NCI-H82 (cell line): ENCODE measurements at places on chromosomes 5 and 9.

- DNase-seq, result peak; percentile 77
Measured at GRCh38 chr9:101027236-101027635, 1.3 kb upstream of the PLPPR1 start.

DNA sequence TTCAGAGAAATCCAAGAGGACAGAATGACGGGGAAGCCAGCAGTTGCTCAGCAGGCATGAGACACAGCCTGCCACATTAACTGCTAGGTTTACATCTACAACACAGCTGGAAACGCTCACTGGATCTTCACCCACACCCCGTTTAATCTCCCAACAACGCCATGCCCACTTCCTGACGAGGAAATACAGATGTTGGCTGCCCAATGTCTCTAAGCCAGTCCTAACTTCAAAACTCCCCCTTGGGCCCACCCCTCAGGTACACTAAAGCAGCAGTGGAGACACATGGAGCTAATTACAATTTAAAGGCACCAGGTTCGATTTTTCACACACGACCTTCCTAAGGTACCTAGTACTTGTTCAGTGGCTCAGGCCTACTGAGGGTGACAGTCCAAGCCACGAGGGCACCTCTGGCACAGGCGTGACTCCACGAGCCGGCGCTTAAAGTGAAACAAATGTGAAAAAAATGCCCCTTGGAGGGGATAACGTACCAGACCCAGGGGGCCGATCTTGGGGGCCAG lies 904 bp downstream of the RPL12 start:
- DNase-seq, result peak; percentile 43

- DNase-seq, result no peak
Measured at GRCh38 chr9:136089697-136090045, 5.4 kb downstream of the NACC2 start.

- no peak for DNase-seq
Measured at GRCh38 chr9:129338724-129339430, 160.8 kb upstream of the IER5L start.

DNA sequence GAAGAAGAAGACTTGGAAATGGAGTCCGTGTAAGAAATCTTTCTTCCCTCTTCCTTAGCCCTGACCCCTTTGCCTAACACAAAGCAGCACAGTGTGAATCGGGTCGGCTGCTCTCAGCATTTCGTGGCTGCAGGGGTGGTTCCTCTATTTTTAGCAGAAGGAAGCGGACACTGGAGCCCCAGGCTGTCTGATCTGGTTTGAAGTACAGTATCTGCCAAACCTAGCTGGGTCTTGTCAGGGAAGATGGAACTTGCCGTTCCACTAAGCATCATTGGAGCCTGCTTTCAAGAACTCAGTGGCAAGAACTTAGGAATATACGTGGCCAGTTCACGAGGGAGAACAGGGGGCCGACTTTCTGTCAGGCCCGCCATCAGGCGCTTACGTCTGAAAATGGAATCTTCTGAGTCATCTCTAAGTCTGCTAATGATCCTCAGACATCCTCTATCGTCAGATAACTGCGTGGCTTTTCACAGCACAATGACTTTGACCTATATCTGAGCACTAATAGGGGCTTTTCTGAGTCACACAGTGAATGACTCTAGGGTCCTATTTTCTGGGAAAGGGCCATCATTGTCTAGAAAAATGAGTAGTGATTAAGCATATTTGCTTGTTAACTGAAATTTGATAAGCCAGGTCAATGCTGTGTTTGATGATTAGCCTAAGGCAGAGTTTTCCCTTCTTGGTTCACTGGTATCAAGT lies 43.3 kb upstream of the NCS1 start:
- no peak for DNase-seq

GRCh38 chr5:32869216-32869615 lies 158.1 kb downstream of the NPR3 start:
- no peak for DNase-seq

- no peak for DNase-seq
Measured at GRCh38 chr5:97658116-97658900, 475.3 kb upstream of the RIOK2 start.

DNA sequence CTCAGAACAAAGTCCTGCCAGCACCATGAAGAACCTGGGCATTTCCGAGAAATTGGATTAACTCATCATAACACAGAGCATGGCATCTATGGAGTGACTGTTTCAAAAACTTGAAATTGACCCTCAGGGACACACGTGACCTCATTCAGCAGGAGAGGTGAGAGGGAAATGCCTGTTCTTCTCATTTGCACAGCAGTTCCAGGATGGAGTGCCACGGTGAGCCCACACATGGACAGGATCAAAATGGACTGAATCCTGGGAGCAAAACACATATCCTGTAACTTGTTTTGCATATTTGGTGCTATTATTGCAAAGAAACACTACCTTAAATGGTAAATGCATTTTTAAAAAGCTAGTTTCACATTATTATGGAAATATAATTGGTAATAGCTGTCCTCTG lies 256.1 kb upstream of the IRX2 start:
- no peak for DNase-seq

DNA sequence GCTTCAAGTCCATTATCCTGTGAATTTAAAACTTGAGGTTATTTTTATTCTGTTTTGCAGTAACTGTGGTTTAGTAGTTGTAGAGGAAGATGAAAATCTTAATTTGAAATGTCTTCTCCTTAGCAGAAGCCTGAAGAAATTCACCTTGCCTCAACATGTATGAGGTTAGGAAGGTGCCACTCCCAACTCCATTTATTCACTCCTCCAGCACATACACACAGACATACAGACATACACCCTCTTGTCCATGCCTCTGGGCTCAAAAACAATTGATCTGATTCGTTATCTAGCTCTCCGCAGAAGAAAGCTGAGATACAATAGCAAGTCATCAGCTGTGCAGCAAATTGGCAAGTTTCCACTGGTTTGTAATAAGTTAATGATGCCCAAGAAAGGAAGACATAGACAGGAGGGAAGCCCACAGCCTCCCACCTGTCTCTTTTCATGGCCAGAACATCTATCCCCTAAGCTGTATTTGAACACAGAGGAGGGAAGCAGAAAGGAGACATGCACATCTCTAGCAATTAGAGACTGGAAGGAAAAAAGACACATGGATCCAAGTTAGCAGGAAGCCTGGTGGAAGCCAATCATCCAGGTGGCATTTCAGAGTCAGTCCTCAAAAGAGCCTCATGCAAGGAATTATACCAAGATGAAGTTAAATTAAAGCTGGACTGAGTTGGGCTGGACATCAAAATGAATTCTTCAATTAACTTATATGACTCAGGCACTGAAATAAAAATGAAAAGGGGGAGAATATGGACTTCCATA lies 257.9 kb downstream of the ASTN2 start:
- DNase-seq, result no peak

GRCh38 chr5:132238901-132239500 lies 11.3 kb upstream of the P4HA2 start:
- no peak for DNase-seq

GRCh38 chr5:72519111-72519510 lies 11.9 kb upstream of the ZNF366 start:
- no peak for DNase-seq

GRCh38 chr9:96651626-96652025 lies 3.5 kb downstream of the PRXL2C start:
- DNase-seq, result no peak

GRCh38 chr5:151676719-151677118 lies 10.0 kb downstream of the SPARC start:
- no peak for DNase-seq

DNA sequence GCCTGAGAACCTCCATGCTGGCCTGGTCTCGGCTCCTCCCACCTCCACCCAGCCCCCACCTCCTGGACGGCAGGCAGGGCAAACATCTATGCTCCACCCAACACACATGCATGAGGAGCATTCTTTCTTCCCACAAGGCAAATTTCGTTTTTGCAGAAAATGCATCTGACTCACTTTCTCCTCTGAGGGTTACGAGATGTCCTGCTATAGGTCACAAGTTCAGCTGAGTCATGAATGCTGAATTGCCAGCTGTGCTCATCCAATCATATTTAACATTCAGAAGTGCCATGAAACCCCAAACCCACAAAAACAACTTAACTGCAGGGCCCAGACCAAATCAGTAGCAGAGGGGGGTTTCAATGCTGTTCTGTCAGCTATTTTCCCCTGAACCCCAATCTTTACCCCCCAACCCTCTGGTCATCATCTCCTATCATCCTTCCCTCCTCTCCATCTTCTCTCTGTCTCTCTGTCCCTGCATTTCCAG lies 39.0 kb upstream of the OSMR start:
- DNase-seq, result no peak

DNA sequence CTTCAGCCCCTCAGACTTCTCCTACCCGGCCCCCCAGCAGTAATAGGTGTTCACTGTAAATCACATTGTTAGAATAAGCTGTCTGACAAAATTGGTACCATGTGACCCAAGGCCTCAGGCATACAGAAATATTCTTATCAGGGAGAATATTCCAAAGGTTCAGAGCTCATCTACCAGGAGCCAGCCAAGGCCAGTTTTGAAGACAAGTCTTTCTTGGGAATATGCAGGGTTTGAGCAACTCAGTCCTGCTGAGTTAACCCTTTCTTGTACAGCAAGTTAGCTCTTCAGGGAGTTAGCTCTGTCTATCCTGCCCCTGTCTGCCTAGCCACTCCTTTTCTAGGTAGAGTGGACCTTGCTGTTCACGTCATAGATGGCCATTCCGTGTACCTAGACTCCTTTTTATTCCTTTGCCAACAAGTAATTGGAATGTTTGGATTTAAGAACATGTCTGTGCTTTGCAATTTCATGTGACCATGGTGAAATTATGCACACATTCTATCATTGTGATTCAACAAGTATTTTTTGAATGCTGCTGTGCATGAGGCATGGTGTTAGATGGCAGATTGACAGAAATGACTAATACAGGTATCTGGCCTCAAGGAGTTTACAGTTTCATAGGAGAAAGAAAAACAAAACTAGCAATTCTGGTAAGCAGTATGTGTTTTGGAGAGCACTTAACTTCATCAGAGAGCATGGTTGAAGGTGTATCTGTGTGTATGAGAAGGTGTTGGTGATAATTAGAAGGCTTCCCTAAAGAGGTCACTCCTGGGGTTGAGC lies 22.6 kb downstream of the TGFBR1 start:
- no peak for DNase-seq

DNA sequence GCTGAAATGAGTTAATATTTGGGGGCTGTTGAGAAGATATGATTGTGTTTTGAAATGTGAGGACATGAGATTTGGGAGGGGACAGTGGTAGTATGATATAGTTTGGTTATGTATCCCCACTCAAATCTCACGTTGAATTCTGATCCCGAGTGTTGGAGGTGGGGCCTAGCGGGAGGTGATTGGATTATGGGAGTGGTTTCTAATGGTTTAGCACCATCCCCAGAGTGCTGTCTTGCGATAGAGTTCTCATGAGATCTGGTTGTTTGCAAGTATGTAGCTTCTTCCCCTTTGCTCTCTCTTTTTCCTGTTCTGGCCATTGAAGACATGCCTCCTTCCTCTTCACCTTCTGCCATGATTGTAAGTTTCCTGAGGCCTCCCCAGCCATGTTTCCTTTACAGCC lies 386.0 kb downstream of the ARRDC3 start:
- no peak for DNase-seq

DNA sequence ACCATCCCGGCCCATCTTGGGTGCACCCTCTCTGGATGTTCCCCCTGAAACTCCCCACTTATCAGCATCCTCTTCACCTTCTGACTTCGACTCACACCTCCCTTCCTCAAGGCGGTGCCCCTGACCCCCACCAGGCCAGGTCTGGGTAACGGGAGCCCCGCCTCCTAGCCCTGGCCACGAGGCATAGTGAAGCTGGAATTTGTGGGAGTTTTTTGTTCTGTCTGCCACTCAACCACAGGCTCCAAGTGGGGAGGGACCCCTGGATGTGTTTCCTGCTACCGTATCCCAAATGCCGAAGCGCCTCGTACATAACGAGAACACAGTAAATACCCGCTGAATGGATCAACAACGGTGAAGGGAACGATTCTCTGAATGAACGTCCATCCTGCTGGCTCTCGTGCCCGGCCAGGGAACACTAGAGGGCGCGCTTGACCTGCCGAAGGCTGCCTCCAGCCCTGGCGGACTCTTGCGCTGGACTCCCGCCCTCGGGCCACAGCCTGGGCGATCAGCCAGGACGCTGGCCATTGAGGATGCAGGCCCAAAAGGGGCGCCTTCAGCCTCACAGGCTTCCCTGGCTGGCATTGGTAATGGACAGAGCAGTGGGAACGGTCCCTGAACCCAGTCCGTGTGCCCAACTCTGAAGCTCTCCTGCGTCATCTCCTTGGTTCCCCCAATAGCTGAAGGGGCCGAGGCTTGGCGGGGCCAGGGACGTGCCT lies 47.3 kb upstream of the PHYKPL start:
- DNase-seq, result peak; percentile 72

DNA sequence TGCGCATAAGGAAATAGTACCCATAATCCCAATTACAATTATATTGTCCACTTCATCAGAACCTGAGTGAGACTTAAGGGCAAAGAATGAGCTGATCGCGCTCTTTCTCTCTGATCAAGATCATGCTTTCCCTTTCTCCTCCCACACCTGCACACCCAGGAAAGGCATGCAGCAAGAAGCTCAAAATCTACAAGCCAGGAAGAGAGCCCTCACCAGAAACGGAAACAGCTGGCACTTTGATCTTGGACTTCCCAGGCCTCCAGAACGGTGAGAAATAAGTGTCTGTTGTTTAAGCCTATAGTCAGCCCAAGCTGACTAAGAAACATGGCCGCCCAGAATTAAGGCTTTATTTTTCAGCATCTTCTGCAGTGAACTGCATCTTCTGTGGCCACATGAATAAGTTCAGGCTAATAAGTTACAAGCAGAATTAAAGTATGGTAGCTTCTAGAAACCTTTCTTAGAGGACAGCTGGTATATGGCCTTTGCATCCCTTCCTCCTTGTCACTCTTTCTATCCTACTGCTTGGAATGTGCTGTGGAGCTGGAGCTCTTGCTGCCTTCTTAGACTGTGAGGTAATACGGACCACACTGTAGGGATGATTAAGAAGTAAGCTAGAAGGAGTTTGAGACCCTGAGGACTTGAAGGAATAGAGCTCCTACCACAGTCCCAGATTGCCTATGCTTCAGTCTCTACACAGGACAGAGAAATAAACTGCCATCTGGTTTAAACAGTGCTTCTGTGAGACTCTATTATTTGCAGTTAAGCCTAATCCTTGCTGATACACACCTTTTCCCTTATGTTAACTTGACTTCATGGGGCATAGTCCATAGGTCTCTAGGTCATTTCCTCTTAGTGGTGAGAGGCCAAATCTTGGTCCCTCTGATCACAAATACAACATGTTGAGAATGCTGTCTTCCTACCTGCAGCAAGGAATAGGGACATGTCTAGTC lies 17.2 kb downstream of the OR2S2 start:
- DNase-seq, result peak; percentile 68

DNA sequence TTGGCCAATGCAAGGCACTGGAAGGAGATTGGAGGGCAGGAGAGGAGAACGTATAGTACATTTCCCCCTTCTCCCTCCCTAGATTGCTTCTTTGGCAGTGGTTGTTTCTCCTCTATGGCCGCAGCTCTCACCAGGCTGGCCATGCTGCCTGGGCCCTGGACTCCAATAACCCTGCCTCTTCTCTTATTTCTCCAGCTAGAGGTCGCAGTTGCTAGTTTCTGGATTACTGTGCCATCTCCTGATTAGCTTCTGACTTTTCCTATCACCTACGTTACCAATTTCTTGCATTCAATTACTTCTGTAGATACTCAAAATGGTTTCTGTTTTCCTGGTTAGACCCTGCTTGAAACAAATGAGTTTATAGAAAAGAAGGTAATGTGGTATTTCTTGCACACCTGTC lies 2.4 kb upstream of the MACIR start:
- no peak for DNase-seq
